ENCODE measurements at places on chromosomes 13 and 19.

DNA sequence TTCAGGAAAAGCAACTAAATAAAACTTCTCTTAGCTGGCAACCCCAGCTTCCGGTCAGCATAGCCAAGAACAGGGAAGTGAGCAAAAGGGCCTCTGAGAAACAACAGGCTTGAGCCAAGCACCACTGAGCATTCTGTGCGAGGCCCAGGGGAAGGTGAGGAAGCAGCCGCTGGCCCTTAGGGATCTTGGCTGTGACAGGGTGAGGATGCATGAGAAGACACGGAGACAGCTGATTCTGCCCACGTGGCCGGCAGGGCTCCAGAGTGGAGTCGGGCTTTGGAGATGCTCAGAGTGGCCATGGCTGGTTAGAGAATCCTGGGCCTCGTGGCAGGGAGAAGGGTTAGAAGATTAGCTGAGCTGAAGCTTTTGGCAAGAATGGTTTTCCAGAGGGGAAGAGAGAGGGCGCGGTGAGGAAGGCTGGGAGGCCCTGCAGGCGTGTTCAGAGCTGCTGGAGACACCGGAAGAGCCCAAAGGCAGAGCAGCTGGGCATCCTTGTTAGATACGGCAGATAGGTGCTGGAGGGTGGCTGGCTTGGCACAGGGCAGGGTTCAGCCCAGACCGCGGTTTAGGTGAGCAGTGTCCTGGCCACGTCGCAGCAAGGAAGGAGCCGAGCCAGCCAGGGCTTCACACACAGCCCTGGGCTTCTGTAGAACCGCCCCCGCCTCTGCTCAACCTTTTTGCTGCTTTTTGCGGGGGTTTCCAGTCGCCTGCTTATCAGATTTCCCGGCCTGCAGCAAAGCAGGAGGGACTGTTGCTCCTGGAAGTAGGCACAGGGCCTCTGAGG is 17.3 kb downstream of the UPF1 start:
- DNase-seq, result no peak

- DNase-seq, result no peak
Measured at GRCh38 chr13:51556740-51557139, 27.5 kb upstream of the WDFY2 start.

- DNase-seq, result no peak
Measured at GRCh38 chr19:50458396-50459066, 17.8 kb upstream of the EMC10 start.

- peak; percentile 43 for DNase-seq
Measured at GRCh38 chr19:4811328-4812131, 20.0 kb downstream of the TICAM1 start.

DNA sequence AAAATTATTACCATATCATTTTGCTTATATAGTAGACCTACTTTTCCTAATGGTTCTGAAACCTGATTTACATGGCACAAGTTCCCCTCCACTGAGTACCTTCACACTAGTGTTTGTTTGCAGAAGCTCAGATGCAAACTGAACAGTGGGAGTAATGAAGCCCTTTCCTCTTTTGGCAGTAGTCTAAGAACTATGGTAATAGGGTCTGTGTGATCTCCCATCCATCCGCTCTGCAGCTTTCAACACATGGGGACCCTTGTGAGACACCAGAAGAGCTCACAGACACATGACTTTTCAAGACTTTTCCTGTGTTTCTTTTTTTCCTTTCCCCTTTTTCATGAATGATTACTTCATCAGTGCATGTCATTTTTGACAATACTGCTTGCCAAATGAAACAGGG is 336.0 kb downstream of the ATP8A2 start:
- DNase-seq, result no peak

GRCh38 chr13:91459485-91459884 is 61.1 kb downstream of the GPC5 start:
- DNase-seq, result no peak

DNA sequence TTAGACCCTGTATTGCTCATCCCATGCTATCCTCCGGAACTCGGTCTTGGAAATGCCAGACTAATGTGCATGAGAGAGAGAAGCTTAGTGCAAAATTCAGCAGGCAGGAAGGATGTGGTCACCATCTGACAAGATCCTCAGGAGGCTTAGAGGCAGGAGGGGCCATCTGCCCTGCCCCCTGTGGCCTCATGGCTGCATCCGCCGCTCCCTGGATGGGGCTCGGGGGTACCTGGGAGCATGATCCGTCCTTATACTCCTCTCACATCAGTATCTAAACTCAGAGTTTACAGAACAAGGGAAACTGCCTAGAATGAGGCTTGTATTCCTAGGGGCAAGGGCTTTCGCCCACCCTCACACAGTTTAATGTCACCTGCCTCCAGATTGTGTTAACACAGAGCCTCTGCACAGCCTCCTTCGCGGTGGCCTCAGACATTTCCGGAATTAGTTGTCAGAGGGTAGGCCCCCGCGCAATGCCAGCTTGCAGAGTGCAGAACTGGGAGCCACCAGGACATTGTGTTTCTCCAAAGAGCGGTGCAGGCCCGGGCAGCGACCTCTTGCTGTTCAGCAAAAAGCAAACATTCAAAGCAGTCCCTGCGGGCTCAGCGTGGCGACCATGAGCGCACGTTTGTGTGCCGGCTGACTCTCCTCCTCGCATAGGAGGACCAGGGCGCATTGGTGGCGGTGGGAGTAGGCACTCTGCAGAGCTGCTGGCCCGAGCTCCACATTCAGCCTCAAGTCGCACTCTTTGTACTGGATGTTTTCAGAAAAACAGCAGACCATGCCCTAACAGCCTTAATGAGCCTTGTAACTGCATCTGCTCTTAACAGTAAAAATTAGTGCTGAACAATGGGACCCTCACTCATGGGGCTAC is 39.1 kb downstream of the GPR12 start:
- peak; percentile 13 for DNase-seq

- DNase-seq, result no peak
Measured at GRCh38 chr13:48232420-48233045, 473 bp upstream of the ITM2B start.

DNA sequence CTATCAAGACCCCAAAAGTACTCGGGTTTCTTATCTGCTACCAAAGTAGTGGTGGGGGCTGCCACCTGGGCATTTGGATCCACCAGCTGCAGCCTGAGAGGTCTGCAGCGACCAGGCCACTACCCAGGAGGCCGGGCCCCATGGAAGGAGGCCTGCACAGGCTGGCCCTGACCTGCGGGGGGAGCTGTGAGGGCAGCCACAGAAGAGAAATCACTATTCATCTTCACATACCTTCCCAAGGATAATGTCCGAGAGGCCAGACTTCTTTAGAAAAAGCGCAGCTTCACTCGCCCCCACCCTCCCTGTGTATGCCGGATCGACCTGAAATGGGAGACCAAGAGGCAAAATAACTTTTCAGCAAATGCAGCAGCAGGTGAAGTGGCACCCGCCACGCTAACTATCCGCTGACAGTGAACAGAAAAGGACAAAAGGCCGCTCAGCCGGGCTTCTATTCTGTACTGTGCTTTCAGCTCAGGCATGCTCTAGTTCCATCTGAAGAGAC is 30.1 kb downstream of the EPS15L1 start:
- DNase-seq, result peak; percentile 7

DNA sequence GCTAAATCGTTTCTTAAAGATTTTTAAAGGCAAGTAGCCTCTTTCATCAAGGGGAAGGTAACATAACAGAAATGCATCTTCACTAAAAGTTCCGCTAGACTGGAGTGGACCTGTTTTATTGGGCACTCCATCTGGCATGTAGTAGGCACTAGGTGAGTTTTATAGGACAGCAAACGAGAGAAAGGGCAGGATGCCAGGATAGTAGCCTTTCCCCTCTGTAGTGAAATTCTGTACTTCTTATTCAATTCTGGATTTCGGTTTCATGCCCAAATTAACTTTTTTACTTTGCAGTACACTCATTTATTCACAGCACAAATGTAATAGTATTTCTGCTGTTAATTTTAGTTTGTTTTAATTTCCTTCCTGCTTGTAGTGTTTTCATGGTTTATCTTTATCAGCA is 45.2 kb downstream of the GPR180 start:
- no peak for DNase-seq

DNA sequence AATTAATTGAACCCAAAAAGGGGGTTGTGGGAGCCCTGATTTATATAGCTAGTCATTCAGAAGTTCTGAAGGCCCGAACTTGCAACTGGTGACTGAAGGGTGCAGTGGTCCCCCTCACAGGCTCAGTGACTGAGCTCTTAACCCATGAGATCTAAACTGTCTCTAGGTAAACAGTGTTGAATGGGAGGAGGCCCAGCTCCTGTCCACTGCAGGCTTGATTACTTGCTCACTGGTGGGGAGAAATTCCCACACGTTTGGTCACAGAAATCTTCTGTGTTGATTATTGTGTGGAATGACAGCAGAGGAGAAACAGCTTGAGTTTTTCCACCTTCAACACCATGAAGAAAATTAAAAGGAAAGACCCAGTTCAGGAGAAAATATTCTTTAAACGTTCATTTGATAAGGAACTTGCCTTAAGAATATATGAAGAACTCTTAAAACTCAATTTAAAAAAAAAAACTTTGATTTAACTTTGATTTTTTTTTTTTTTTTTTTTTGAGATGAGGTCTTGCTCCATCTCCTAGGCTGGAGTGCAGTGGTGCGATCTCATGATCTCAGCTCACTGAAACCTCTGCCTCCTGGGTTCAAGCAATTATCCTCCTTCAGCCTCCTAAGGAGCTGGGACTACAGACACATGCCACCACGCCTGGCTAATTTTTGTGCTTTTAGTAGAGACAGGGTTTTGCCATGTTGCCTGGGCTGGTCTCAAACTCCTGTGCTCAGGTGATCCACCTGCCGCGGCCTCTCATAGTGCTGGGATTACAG is 249.3 kb downstream of the UQCRFS1 start:
- DNase-seq, result no peak

GRCh38 chr13:109182777-109183465 is 553.5 kb downstream of the MYO16 start:
- DNase-seq, result no peak

DNA sequence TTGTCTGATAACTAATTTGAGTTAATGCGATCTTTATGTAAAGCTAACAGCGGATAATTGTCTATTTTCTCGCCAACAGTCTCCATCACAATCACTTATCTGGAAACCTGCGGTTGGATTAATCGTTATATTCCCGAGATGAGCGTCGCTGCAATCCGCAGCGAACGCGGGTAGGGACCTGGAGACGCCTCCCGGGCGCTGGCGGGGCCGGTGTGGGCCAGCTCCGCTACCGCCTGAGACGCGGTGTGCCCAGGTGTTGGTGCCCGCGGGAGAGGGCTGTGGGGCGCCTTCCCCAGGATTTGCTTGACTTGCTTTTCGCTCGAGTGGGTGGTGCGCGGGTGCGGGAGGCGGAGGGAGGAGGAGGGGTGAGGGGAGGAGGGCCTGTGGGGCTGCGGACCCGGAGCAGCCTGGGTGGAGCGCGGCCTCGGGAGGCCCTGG is 38.3 kb downstream of the SOX1 start:
- no peak for DNase-seq

DNA sequence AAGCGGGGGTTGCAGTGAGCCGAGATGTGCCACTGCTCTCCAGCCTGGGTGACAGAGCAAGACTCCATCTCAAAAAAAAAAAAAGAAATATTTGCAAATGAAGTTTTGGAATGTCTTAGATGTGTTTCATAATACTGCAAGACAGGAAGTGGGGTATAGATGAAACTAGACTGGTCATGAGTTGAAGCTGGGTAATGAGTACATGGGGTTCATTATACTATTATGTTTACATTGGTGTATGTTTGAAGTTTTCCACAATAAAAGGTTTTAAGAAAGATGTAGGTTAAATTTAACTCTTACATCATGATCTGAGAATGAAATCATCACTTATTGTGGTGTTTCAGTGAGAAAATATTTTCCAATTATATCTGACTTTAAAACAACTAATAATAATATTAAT is 19.0 kb downstream of the FNDC3A start:
- no peak for DNase-seq

DNA sequence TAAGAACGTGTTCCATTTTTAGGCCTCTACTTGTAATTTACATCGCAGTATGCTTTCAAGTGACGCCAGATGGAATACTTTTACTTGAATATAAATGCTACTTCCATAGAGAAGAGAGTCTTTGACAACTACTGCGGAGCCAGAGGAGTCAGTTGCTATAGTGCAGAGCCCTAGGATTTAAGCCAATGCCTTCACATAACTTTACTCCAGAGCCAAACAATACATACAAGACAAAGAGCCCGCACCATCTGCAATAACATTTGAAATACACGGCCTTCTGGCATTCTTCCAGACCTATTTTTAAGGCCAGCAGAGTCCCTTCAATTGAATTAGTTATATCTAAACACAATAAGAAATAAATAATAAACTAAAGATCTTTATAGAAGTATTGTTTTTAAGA is 59.4 kb downstream of the XPO4 start:
- DNase-seq, result no peak

DNA sequence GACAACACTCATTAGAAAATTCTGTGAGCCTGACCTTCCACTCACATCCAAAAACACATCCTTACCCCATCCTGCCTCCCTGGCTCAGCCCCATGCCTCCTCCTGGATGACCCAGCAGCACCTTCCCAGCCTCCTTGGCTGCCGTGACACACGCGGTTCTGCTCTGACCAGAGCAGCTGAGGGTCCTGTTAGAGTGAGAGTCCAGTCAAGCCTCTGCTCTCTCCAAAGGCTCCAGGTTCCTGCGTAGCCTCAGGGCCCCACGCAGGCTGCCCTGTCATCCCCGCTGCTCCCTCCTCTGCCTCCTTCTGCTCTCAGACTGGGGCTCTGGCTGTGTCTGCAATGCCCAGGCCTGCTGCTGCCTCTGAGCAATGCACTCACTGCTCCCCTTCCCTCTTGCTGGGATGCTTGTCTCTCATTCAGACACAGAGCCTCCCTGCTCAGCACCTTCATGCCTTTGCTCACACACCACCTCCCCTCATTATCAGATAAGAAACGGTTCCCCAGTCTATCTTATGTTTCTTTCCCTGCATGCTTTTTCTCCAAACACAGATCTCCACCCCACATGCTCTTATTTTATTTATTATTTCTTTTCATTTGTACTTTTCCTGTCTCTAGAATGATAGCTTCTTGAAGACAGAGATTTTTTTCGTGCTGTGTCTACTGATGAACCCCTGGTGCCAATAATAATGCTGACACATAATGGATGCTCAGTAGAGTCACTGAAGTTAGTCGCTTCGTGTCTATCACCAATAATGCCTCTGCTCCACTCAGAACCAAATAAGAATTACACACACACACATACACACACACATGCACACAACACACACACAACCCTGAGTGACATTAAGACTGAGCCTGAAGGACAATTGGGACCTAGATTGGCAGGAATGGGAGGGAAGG is 10.2 kb upstream of the SIGLEC6 start:
- DNase-seq, result no peak

DNA sequence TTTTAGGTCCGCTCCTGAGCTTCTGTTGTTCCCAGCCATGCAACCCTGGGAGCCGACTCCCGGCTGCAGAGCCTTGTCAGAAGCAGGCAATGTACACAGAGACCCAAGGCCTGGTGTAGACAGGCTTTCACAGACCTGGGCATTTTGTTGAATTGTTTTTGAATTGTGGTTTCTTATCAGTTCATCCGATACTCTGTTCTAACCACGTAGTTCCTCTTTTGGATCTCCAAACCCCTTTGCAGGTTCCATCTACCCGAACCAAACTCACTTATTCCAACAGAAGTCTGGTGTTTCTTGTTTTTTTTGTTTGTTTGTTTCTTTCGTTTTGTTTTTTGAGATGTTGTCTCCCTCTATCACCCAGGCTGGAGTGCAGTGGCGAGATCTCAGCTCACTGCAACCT is 6.3 kb upstream of the NLRP2 start:
- no peak for DNase-seq

All from NCI-H1436 (cell line).